ENCODE measurements at places on chromosomes 6 and 20. TPM values are rescaled to one million over a fixed set of nuclear protein-coding genes. Genes with fewer than 3 reads are reported as not detected.

The ZNF391 gene
- 1.4 TPM for polyA plus RNA-seq

GRCh38 chr20:14235355-14235754 is 102.1 kb downstream of the FLRT3 start:
- no peak for DNase-seq

DNA sequence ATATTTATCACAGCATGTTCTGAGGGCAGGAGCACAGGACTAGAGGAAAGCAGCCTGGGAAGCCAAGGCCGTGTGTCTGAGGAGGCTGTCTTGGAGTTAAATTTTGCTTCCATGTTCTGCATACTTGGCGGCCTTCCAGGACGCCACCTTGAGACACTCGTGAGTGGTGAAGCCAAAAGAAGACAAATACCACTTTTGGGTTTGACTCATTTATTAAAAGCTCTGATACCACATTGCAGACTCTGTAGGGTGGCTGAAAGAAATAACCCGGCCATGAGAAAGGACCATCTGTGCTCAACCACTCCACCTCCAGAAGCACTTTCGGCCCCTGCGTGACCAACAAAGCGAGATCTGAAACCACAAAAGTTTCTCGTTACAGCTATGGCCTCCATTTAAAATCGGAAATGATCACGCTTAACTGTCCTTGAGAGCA is 120.0 kb downstream of the TMEM242 start:
- DNase-seq = no peak

The CALHM6 gene
- 68.4 TPM for polyA plus RNA-seq

GRCh38 chr20:48387675-48388074 is 440.1 kb downstream of the PREX1 start:
- DNase-seq = no peak

The TRIM39 gene
- 43.6 TPM for polyA plus RNA-seq

GRCh38 chr6:83466328-83466727 is 35.5 kb upstream of the ME1 start:
- no peak for DNase-seq

- no peak for DNase-seq
These were observed 643.8 kb downstream of the RFPL4B start for GRCh38 chr6:112990971-112991370.

The KCNQ5 gene
- polyA plus RNA-seq = 4.1 TPM

GRCh38 chr6:157096522-157096921 is 226.8 kb downstream of the TMEM242 start:
- DNase-seq = no peak

The PIM1 gene
- polyA plus RNA-seq = 13.6 TPM

DNA sequence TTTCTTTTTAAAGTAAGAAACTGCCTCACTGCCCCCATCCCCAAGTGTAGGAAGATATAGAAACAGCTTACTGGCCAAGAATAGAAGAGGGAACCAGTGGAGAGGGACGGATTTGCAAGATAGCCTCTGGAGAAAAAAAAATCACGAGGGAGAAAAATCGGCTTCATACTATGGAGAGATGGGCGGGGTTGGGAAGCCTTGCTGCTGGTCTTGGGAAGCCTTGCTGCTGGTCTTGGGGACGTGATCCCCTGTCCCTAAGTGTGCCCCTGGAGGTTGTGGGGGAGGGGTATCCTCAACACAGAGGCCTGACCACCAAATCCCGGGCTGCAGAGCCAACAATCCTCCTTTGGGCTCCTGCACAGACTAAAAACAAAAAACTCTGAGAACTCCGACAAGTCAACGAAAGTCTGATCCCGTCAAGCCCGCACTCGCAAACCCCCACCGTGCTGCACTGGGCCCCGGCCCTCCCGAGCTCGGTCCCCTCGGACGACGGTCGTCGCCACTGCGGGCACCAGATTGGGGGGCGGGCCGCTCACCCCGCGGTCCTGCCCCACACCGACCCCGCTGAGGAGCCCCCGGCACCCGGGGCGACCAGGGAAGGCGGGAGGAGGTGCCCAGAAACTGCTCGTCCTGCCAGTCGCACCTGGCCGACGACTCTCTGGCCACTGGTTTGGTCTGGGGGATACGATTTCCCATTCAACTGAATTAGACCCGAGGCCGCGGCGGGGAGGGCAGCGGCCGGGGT is 750 bp downstream of the MAP7 start:
- peak; percentile 44 for DNase-seq

The ECT2L gene
- 0.20 TPM for polyA plus RNA-seq

The SLC17A1 gene
- polyA plus RNA-seq = not detected

The VGLL2 gene
- polyA plus RNA-seq = not detected

- DNase-seq = no peak
These were observed 29.9 kb downstream of the FRK start for GRCh38 chr6:116030770-116031169.

The EPHA7 gene
- polyA plus RNA-seq = not detected

Data from B cell (primary cell).